D721Med (cell line): ENCODE measurements at places on chromosomes 4 and X.

DNA sequence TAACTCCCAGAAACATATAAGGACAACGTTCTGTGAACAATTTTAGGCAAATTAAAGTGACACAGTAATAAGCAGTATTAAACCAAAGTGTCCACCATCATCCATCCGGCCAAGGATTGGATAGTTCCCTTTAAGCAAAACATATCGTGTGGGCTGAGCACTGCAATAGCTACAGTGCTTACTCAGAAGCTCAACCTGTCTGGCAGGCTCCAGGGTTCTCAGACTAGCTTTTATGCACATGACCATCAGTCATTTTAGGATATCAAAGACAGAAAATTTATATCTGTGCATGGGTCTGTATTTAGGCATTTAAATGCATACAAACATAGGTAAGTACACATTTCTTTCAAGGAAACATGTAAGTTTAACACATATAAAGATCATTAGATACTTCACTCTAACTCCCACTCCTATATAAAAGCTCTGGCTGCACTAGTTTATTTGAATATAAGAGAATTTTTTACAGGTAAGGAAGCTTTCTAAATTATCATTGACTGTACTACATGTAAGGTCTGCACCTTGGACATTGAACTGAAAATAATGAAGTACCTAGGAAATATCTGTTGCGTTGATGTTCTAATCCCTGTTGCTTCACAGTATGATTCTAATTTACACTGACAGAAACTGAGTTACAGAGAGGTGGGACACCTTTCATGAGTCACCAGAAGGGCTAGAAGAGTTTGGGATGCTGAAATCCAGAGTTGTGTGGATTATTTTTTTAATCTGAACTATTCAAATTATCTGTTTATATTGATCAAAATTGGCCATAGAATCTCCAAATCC is 67.6 kb downstream of the ELOVL6 start:
- DNase-seq: no peak

DNA sequence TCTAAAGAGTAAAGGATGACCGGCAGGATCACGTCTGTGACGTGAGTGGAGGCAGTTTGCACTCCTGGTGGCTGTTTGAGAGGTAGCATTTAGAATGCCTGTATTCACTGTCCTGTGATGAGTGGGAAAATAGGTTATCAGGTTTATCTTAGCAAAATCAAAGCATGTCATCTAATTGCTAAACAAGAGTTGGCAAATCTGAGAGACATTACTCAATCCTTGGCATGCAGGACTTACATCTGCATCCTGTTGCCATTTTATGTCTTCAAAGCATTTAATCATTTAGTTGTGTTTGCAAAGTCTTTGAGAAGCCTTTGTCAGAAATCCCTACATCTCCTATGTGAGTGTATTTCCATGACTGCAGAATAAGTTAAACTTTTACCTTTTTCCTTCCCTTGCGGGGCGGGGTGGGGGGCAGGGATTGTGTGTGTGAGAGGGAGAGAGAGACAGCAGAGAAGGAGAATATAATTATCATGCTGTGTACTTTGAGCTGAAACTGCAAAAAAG is 41.4 kb upstream of the MSANTD1 start:
- DNase-seq: no peak

DNA sequence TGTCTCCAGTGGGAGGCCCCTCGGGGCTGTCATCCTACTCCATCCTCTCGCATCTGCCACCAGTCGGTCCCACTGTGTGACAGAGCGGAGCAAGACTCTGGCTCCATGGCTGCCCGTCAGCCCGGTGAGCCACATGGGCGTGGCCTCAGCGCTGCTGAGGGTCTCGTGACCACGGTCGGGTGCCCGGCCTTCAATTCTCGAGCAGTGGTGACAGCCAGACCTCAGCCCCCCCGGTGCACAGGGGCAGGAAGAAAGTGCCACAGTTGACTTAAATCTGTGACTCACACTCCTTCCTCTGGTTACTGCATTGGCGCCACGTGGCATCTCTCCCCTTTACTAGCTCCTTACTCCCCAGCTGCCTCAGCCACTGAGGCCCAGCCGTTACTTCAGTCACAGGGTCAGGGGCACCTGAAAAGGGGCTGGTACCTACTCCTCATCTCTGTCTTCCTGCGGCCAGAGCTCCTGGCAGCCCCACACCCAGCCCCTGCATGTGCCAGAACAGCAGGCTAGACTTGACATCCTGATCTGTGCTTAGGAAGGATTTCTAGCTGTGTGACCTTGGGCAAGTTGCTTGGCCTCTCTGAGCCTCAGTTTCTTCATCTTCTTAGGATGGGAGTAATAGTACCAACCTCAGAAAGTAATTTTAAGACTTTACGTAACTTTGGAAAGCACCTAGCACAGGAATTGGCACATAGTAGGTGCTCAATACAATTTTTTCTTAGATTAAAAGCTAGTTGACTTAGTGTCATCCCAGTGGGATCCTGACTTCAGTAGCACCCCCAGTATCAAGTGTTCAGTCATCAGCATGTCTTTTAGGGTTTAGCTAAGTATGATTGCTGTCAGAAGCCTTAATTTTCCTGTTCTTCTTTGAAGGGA is 66.1 kb downstream of the TNIP2 start:
- DNase-seq: no peak

DNA sequence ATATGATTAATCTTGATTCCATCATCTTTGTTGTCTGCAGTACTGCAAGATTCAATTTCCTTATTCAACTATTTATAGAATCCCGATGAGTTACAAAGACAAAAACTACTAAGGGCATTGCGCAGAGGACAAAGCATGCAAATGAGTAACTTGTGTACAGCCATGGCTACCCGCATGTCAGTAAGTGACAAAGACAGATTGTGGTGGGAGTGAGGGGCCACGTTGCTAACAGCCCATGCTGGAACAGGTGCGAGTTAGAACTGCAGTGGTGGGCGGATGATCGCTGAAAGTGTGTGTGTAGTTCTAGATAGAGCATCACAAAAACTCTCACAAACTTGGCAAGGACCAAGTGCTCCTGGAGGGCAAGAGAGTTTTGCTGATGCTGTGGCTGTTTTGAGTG is 49.5 kb downstream of the ACOX3 start:
- no peak for DNase-seq

DNA sequence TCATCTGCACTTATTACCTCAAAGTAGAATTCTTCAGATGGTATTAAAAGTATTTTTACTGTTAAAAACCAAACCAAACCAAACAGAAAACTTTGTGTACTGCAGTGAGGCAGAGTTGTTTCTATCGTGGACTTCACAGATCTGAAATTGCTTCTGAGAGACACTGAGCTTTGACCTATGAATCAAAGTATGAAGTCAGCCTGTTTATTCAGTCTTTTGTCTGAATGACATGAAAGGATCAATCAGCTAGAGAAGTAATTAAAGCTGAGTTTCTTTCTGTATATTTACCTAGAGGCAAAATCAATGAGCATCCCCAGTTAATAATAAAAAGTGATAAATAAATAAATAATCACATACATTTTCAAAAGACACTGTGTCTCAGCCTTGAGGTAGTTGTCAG is 2121.0 kb downstream of the PCDH7 start:
- DNase-seq: no peak

- no peak for DNase-seq
These were observed 53.2 kb upstream of the TMEM150C start for GRCh38 chr4:82614838-82615449.

GRCh38 chrX:131812847-131813825 is 210.0 kb upstream of the STK26 start:
- no peak for DNase-seq
